ENCODE measurements at places on chromosomes 2 and 18. TPM values are rescaled to one million over a fixed set of nuclear protein-coding genes. Genes with fewer than 3 reads are reported as not detected.

DNA sequence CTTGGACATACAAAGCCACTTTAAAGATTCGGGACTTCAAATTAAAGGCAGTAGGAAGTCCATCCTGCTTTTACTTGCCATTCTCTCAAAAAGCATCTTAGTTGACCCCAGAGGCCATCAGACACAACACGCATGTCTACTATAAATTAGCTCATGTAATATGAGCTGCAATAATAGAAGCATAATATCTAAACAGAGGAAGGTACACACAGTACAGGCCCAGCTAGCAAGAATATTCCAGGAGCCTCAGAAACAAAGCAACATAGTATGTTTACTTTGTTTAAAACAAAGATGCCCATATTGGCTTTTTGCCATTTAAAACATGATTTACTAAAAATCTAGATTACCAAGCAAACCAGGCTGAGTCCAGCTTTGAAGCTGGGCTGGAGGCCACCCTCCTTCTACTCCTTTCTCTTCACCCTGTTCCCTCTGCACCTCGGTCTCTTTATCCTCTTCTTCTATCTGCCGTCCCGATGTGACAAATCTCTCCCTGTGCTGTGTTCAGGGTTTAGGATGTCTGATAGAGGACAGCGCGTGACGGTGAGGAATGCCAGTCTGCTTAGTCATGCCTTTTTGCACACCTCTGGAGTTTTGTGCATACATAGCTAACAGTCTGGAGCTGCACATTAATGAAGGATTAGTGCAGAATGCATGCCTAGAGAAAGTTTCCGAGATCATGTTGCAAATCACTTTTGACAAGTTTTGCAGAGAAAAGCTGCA lies 28.2 kb downstream of the DTNA start:
- DNase-seq = no peak

GRCh38 chr2:137252934-137253333 lies 487.6 kb downstream of the THSD7B start:
- no peak for DNase-seq

GRCh38 chr2:16617282-16618266 lies 48.1 kb downstream of the CYRIA start:
- no peak for DNase-seq

GRCh38 chr2:157557770-157558169 lies 70.9 kb downstream of the ACVR1C start:
- DNase-seq = no peak

DNA sequence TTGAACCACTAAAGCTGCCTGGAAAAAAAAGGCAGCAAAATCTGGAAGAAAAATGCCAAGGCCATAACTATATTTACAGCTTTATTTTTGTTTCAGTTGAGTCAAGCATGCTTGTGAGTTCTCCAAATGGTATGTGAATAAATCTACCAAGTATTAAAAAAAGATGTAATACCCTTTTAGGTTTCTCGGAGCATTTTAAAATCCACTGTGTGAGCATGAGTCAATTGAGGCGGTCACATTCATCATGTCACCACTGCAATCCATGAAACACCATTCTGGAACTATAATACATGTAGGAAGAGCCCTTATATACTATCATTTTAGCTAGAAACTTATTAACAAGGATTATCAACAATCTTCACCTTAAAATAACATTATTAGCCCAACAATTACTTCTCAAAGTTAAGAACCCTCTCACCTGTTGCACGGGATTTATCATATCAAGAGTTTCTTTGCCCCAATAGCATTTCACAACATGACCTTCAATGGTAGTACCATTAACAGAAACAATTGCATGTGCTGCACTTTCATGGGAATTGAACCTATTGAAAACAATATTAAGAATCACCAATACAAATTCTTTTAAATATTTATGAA lies 24.2 kb upstream of the C2orf42 start:
- DNase-seq = no peak

DNA sequence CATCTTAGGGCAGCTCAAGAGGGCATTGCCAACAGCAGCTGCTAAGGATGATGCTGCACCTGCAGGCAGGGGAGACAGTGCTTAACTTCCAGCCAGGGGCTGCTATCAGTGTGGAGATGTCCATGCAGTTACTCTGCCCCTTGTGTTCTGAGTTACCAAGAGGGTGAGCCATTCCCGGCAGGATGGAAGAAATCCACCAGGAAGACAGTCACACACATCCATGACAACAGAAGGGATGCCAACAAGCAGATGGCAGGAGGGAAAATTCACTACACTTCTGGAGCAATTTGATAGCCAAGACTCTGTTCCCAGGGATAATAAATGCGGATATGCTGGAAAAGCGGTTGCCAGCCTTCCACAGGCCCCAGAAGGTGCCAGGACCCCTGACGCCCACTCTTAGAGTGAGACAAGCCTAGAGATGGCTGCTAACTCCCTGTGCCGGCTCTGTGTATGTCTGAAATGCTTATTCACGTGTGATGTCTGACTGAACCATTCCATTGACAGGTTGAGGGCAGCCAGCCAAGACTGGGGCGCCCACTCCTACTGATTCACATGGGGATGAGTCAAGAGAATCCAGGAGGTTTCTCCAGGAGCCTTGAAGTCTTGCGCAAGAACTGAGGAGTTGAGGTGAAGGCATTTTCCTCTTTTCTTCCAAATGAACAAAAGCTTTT lies 24.5 kb downstream of the LOXHD1 start:
- DNase-seq = no peak

- DNase-seq = no peak
These were observed 107.7 kb downstream of the BCL11A start for GRCh38 chr2:60445684-60446179.

GRCh38 chr2:205283736-205284270 lies 398.5 kb upstream of the NRP2 start:
- no peak for DNase-seq

The APOB gene
- total RNA-seq = 2,357 TPM

DNA sequence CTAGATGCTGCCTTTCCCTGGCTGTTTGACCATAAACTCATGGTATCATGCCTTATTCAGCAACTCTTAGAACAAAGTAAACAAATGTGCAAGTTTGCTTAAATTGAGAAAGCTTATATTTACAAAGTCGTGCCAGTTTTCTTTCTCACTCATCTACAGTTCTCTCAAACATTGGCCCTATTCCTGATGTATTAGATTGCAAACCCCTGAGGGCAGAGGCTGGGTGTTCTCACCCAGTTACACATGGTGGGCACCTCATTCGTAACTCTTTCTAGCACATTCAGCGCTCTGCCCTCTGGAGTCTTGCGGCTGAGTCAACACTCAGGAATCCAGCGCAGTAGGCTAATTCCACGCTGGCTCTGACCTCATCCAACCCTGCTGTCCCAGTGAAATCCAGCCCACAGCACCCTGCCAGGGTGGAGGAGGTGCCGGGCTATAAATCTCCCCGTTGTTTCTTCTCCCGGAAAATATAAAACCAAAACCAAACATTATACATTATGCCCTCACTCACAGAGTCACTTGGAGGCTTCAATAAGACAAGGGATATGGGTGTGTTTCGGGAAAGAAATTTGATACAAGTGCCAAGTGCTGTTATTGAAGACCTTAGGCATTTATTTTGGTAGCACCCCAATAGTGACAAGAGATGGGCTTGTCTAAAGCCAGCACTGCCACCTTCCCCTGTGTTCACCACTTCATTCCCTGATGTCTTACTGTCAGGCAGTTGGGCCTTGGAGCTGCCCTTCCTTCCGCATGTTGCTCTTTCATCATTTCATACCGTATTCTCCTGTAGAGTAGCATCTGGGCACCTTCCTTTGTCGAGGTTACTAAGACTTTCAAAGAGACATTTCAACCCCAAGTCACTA lies 287.4 kb downstream of the PRKCE start:
- no peak for DNase-seq

DNA sequence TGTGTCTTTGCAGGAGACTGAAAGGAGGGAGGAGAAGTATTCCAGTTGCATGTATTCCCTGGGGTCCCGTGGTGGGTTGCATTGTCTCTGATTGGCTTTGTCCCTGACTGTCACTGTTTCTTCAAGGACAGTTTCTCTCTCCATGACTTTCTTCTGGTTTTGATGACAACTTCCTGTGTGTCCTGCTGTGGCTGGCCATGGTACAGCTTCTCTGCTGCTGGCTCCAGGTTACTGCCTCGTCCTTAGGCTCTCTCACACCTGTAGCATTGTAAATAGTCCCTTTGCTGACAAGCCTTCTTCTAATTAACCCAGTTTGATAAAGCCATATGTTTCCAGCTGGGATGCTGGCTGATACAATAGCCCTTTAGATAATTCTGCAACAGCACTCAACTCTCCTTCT lies 129.0 kb downstream of the LPIN1 start:
- DNase-seq = no peak

The LYG1 gene
- total RNA-seq = 0.59 TPM

The NT5DC4 gene
- not detected for total RNA-seq

DNA sequence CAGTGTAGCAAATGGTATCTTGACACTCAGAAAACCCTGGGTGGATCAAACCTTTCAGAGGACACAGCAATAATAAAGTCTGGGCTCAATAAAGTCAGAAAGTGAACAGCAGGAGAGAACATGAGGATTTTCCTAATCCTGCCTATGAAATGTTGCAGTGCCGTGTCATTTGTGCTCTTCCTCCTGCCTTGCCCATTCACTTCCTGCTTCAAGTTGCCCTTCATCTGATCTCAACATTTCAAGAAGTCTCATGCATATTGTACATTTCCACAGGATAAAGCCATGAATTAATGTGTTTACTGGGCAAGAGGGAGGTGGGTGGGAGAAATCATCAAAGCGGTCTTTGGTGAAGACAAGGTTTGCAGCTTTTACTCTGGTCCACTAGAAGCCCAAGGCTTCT lies 51.1 kb upstream of the STPG4 start:
- DNase-seq = no peak

- no peak for DNase-seq
These were observed 63.5 kb downstream of the STAT4 start for GRCh38 chr2:191087311-191087710.

GRCh38 chr2:21146638-21147037 lies 22.9 kb downstream of the TDRD15 start:
- DNase-seq = no peak

The CAPN14 gene
- 0.08 TPM for total RNA-seq

The FOXD4L1 gene
- 0.42 TPM for total RNA-seq

DNA sequence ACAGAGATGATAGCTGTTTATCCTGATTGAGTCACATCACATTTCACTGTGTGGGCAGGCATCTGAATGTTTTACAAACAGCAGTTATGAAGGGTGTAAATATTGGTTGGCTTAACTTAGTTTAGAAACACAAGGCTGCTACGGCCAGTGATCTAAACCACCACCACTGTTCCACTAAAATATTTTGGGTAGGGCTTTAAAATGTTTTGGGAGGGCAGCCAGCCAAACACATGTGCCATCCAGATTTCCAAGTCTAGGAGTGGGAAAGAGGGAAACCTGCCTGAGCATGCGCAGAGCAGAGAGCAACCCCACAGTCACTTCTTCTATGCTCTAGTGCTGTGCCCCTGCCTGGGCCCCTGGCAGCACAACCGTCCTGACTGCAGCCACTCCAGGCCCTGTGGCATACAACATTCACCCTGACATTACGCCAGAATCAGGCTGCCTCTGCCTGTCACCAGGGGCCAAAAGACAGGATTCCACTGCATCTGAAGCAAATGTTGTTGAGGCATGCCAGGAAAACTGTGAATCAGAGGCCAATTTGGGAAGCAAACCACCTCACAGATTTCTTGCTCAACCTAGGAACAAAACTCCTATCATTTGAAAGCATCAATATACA lies 74.8 kb upstream of the COL5A2 start:
- DNase-seq = no peak

DNA sequence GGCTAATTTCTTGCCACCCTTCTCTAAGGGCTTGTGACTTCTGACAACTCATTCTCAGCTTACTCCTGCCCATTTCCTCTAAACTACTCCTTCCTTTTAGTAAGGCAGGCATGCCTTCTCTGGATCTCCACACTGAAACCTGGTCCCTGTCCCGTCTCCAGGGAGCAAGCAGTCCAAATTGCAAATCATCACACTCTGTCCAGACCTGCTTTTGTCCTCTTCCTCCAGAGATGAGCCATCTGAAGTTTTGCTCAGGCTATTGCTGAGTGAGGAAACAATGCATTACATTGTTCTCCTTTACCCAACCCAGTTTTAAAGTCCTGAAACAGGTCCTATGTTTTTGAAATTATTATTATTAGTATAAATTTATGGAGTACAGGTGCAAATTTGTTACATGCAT lies 57.3 kb downstream of the ARHGAP25 start:
- no peak for DNase-seq

- no peak for DNase-seq
These were observed 156.0 kb upstream of the TWIST2 start for GRCh38 chr2:238691596-238692491.

The SCN2A gene
- 0.33 TPM for total RNA-seq

DNA sequence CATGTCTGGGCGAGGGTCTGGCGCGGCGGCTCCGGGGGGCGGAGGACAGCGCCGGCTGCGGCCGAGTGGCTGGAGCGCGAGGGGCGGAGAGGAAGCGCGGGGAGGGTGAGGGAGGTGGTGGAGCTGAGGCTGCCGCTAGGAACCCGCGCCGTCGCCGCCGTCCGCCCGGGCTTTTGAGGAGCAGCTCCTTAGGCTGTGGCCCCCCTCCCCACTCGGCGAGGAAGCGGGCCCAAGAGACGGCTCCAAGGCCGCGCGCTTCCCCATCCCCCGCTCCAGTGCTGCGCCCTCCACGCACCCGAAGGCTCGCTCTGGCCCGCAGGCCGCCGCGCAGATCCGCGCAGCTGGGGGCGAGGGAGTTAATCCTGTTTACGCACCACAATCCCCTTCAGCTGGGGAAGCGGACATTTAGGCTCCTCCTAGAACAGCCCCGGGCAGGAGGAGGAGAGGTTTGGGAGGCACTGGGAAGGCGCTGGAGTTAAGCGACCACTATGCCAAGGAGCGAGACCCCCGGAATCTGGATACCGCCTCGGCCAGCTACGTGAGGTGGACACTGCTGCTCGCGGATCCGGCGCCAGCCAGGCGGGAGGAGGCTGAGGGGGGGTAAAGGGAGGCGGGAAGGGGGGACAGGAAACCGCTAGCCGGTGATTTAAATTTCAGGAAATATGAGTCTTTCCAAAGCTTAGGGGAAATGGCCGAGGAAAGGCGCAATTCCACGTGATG lies at the start of gene CNRIP1:
CNRIP1 (minus strand) TSS at position 552 of the 720 bp plus-strand sequence; CDS start at position 3, 549 bp downstream.
- no peak for DNase-seq

- no peak for DNase-seq
These were observed 15.7 kb downstream of the KCTD1 start for GRCh38 chr18:26532367-26533340.

- no peak for DNase-seq
These were observed 335.1 kb downstream of the CYRIA start for GRCh38 chr2:16330571-16330970.

The CWC22 gene
- 10.3 TPM for total RNA-seq

GRCh38 chr2:42105330-42106256 lies 57.8 kb downstream of the PKDCC start:
- no peak for DNase-seq

- no peak for DNase-seq
These were observed 75.4 kb downstream of the TSN start for GRCh38 chr2:121830809-121831208.

GRCh38 chr2:101704046-101704466 lies 6.5 kb downstream of the MAP4K4 start:
- no peak for DNase-seq

The ZBTB7C gene
- 0.19 TPM for total RNA-seq

- DNase-seq = no peak
These were observed 562.3 kb downstream of the SOX11 start for GRCh38 chr2:6254441-6254840.
